Activated naive CD8-positive, alpha-beta T cell treated with anti-CD3 and anti-CD28 coated beads, Interleukin-2, amount 10 ng/mL, durations not matched to agents 7 days and 5 days (primary cell): ENCODE measurements at places on chromosomes 2 and 18. TPM values are rescaled to one million over a fixed set of nuclear protein-coding genes. Genes with fewer than 3 reads are reported as not detected.

The CD207 gene
- total RNA-seq = not detected

DNA sequence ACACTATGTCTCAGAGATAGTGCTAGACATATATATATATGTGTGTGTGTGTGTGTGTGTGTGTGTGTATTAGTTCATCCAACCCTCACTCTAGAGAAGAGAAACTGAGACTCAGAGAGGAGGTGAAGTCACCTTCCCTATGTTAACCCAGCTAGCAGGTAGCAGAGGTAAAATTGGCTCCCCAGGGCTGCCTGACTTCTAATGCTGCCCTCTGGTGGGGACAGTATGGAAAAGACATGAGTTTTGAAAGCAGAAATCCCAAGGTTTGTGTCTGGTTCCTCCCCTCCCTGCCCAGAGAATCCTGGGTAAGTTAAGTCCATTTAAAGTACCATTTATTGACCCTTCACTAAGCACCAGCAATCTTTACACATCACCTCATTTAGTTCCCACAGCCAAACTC lies 137.7 kb downstream of the THNSL2 start:
- no peak for DNase-seq
- H3K4me3 ChIP-seq = no peak overlapping the region
- peaks cover 6% of the 10 kb centered on the region for H3K27me3 ChIP-seq
- H3K36me3 ChIP-seq = no peaks in the 10 kb centered on the region

GRCh38 chr2:219718066-219718465 lies 90.6 kb downstream of the SLC4A3 start:
- no peak overlapping the region for H3K4me3 ChIP-seq
- DNase-seq = no peak
- peaks cover 17% of the 10 kb centered on the region for H3K27me3 ChIP-seq

The SNTG2 gene
- 2.9 TPM for total RNA-seq

The PRSS56 gene
- total RNA-seq = not detected

DNA sequence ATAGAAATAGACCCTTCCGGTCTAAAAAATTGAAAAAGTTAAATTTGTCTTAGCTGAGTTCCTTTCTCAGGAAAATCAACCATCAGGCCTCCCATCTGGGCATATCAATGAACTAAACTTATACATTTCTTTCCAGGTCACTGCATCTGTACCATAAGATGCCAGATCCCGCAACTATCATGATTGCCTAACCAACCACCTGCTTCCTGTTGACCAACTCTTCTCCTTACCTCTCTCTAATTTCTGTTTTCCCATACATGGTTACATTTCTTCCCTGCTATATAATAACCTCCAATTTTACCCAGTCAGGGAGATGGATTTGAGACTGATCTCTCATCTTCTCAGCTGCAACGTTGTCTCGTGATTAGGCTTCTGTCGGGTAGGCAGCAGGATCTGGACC lies 228.7 kb downstream of the FSIP2 start:
- no peaks in the 10 kb centered on the region for H3K27me3 ChIP-seq
- H3K27ac ChIP-seq = no peak overlapping the region
- H3K4me3 ChIP-seq = no peak overlapping the region
- H3K4me1 ChIP-seq = no peaks in the 10 kb centered on the region
- DNase-seq = no peak

The IGFBP5 gene
- total RNA-seq = 0.08 TPM

The FOXI3 gene
- total RNA-seq = not detected
